GM19239 (cell line): ENCODE measurements at places on chromosomes 1 and 21.

DNA sequence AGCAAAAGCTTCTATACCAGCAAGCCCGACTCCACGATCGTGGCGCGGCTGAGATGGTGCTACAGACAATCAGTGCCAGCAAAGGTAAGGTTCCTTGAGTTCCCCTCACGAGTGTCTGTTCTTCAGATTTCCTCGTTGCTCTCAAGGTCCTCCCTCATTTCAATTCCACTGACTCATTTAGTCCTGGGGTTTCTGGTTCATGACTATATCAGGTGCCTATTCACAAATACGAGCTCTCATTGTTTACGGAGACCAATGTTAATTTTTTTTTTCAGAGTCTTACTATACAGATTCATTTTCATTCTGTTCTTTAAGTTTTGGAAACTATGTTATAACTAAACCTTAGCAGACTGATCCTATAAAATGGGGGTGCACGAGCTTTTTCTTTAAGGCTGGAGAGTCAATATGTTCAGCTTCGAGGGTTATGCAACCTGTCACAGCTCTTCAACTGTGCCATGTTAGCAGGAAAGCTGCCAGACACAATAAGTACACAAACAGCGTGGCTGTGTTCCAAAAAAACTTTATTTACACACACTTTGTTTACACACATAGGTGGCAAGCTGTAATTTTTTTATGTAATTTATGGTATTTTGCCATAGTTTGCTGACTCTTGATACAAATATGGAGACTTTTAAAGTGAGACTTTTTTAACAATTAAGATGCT lies 134.3 kb downstream of the ZP4 start:
- DNase-seq, result no peak

DNA sequence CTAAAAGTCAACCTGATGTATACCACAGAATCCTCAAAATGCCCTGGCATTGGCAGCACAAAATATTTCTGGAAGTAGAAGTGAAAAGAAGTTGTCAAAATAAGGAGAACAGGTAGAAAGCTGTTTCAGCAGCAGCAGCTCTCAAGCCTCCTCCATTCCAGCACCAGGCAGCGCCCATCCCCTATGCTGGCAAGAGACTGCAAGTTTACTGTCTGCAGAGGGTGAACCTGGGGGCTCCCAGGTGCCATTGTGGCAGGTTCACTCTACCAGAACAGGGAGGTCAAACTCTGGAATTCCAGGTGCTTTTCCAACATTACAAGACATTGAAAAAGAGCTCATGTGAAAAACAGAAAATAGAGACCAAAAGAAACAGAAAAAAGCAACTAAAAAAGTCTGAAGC lies 128.8 kb upstream of the CTTNBP2NL start:
- DNase-seq, result no peak

DNA sequence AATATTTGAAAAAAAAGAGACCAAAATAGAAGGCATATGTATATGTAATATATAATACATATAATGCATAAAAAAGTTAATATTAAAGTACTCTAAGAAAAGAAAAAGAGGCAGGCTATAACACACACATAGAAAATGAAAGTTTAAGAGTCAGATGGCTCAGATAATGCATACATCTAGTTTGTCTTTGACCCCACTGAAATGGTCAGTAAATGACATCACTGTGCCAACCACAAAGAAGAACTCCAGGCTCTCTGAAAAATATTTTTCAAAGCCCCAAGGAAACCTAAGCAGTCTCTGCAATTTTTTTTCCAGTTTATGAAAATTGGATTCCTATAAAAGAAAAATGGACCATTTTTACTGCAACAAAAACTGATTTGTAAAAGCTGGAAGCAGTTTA lies 55.4 kb upstream of the SCYL3 start:
- DNase-seq, result no peak

DNA sequence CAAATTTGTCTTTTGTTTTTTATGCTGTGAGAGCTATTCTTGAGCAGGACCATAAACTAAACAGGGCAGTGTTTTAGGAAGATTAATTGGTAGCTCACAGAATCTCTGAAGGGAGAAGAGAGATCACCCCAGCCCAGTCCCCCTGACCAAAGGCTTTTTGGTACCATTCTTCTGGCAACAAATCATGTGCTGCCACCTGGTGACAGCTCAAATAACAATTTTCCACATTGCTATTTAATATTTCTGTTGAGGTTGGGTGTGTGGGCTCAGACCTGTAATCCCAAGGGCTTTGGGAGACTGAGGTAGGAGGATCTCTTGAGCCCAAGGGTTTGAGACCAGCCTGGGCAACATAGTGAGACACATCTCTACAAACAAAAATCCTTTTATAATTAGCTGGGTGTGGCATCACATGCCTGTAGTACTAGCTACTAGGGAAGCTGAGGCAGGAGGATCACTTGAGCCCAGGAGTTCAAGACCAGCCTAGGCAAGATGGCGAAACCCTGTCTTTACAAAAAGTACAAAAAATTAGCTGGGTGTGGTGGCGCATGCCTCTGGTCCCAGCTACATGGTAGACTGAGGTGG lies 2.2 kb upstream of the TESK2 start:
- DNase-seq, result peak; percentile 53

GRCh38 chr21:15552914-15553494 lies 176.8 kb upstream of the USP25 start:
- no peak for DNase-seq

- no peak for DNase-seq
These were observed 9.4 kb upstream of the PLEKHA6 start for GRCh38 chr1:204368996-204369726.

- no peak for DNase-seq
These were observed 987.8 kb upstream of the ADAMTS5 start for GRCh38 chr21:27954543-27955165.

DNA sequence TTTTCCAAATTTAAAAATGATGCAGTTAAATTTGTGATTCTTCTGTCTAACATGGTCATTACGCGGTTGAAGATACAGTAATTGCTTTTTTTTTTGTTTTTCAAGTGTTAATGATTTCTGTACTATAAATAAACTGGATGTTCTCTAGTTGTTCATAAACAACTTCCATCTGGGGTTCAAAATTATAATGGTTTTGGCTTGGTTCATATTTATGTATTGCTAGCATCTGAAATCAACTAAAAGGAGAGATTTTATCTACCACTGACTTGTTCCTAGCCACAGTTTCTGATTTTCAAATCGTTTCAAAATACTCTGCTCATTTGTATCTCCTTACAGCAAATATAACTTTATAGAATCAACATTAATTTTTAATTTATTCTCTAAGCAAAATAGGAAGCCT lies 35.2 kb upstream of the PLPPR4 start:
- DNase-seq, result no peak

- DNase-seq, result no peak
These were observed 6.3 kb upstream of the OSBPL9 start for GRCh38 chr1:51610637-51611036.

DNA sequence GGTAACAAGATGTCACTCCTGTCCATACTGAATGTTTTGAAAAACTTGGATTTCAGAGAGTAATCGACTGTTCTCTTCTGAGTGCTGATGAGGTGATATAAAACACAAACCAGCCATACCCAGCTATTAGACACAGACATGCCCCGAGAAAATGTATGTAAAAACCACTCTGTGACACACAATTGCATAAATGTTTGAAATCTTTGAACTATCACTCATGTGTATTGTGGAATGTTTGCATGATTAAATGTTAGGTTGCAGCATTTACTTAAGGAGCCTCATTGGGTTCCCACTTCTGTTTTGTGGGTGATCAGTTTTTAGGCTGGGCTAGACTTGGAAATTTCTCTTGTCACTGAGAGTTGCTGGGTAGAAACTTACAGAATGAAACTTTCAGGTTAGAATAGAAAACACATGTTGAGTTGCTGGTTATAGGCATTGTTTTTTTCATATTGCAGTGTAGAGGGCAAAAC lies 270.4 kb upstream of the B3GALT2 start:
- DNase-seq, result no peak
